Type B pancreatic cell (in vitro differentiated cells): ENCODE measurements at places on chromosomes 6 and 20.

DNA sequence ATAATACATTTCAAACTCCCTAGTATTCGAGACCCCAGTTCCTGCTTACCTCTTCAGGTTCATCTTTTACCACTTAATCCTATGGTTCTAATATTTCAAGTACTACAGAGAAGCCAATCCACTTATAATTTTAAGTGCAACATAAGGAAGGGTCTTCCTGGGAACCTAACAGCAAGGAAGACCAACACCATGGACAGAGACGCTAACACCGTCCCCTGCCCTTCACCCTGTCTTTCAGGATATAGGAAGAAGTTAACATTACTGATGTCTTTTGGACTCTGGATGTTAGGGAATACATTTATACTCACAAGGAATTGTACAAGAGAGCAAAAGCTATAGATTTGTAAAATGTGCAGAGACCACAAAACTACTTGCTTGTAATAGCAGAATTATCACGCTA lies 565.0 kb upstream of the CHD6 start:
- no peak overlapping the region for H3K4me3 ChIP-seq
- H3K27ac ChIP-seq: no peak overlapping the region
- H3K27me3 ChIP-seq: peaks cover 13% of the 10 kb centered on the region
- DNase-seq: no peak

DNA sequence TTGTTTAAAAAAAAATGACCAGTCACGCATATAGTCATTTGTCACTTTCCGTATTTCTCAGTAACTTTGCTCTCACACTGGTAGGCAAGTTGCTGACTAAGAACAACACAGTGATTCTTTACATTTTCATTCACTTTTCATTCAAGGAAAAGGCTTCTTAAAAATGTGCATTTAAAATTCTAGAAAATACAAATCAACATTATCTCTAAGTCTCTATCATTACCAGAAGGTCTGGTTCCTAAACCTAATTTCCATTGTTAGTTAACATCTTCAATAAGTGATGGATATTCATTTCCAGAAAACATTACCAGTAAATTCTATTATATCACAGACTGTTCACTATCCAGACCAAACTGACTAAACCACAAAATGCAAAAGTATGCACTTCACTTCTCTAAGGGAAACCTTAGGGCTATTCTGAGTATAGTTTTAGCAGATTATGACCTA lies 115.3 kb downstream of the AHI1 start:
- no peaks in the 10 kb centered on the region for H3K27me3 ChIP-seq
- no peak for DNase-seq
- H3K4me1 ChIP-seq: no peaks in the 10 kb centered on the region
- H3K36me3 ChIP-seq: no peaks in the 10 kb centered on the region
- no peak overlapping the region for H3K27ac ChIP-seq
- no peak overlapping the region for H3K4me3 ChIP-seq

- H3K4me1 ChIP-seq: peaks cover 47% of the 10 kb centered on the region
- no peaks in the 10 kb centered on the region for H3K27me3 ChIP-seq
- H3K36me3 ChIP-seq: peaks cover 20% of the 10 kb centered on the region
- peak overlapping the region; percentile 98 for H3K27ac ChIP-seq
Observed at GRCh38 chr6:34318499-34319470, 70.0 kb upstream of the SMIM29 start.

- H3K27me3 ChIP-seq: no peaks in the 10 kb centered on the region
- H3K36me3 ChIP-seq: peaks cover 13% of the 10 kb centered on the region
- DNase-seq: peak; percentile 84
- H3K4me3 ChIP-seq: peak overlapping the region; percentile 87
- no peaks in the 10 kb centered on the region for H3K4me1 ChIP-seq
Observed at GRCh38 chr20:46458866-46459750, 52.7 kb upstream of the ELMO2 start.

GRCh38 chr6:142165227-142165626 lies 18.2 kb downstream of the VTA1 start:
- H3K4me1 ChIP-seq: peaks cover 9% of the 10 kb centered on the region
- H3K27me3 ChIP-seq: no peaks in the 10 kb centered on the region
- DNase-seq: no peak
- H3K27ac ChIP-seq: no peak overlapping the region
- H3K36me3 ChIP-seq: no peaks in the 10 kb centered on the region
- H3K4me3 ChIP-seq: no peak overlapping the region

- H3K27me3 ChIP-seq: no peaks in the 10 kb centered on the region
- H3K4me3 ChIP-seq: no peak overlapping the region
- no peaks in the 10 kb centered on the region for H3K4me1 ChIP-seq
- no peaks in the 10 kb centered on the region for H3K36me3 ChIP-seq
Observed at GRCh38 chr6:27479319-27480182, 6.6 kb upstream of the ZNF184 start.

DNA sequence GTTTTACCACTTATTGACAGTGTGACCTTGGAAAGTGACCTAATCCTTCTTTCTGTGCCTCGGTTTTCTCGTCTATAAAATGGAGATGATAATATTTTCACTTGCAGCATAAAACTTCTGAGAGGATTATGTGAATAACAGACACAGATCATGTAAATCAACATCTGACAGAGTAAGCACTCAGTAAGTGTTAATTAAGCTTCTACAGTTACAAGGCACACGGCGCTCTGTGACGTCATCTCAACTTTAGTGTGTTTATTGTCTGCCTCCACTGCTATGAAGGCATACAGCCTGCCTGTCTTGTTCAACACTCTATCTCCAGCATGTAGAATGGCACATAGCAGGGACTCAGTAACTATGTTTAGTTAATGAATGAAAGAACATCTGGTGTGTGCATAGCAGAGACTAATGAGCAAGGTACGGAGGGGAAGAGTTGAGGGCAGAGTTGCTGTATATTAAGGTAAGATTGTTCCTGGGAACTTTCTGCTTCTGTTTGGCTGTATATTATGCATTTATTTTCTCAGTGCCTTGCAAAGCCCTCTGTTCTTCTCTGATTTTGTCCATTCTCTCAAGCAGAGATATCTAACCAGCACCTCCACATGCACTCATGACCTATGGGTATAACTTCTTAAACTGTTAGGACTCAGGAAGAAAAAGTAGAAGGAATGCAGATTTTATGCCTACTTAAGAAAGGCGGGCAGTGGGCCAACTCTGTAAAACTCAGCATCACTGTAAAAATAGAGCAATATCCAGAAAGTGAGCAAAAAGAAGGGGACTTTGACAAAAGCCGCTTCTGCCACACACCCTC lies 66.4 kb upstream of the STMND1 start:
- H3K27me3 ChIP-seq: no peaks in the 10 kb centered on the region
- no peak overlapping the region for H3K27ac ChIP-seq
- H3K36me3 ChIP-seq: no peaks in the 10 kb centered on the region
- H3K4me1 ChIP-seq: peaks cover 20% of the 10 kb centered on the region
- H3K4me3 ChIP-seq: no peak overlapping the region
- no peak for DNase-seq

- no peak for DNase-seq
- no peaks in the 10 kb centered on the region for H3K27me3 ChIP-seq
- peaks cover 26% of the 10 kb centered on the region for H3K36me3 ChIP-seq
- peaks cover 75% of the 10 kb centered on the region for H3K4me1 ChIP-seq
- peak overlapping the region; percentile 44 for H3K4me3 ChIP-seq
Observed at GRCh38 chr20:17961587-17961940, 7.0 kb downstream of the SNX5 start.

DNA sequence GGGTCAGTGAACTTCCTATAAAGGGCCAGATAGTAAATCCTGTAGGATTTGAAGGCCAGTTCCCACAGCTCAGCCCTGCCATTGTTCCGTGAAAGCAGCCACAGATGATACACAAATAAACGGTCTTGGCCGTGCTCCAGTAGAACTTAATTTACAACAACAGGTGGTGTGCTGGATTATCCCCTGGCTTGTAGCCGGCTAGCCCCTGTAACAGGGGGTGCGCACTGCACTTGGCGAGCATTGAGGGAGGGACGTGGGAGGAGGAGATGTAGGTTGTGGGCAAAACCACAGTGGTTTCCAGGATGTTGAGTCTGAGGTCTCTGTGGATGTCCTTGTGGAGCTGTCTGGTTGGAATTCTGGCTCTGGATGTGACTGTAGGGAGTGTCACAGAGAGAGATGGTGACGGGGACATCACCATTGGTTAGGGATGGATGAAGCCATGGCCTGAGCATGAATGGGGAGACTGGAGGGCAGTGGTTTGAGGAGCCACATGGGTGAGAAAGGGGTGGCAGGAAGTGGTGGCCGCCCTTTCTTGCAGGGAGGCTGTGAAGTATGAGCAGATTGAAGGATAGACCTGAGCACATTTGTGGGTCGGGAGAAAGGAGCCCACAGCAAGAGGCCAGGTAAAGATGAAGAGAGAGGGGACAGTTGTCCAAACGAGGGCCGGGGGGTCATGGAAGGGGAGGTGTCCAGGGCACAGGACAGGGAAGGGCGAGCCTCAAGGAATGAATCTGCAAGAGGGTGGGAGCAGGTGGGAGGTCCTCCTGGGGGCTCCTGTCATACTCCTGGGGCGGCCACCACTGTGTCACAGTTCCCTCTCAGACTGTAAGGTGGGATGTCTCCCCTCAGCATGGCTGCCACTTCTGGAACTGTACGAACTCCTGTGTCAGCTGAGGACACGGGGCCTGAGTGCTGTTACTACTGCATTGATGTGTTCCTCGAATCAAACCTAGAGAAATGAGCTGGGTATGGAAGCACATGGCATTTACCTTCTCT lies 53.6 kb downstream of the CDH26 start:
- H3K27ac ChIP-seq: no peak overlapping the region
- DNase-seq: no peak
- H3K27me3 ChIP-seq: peaks cover 8% of the 10 kb centered on the region
- H3K4me3 ChIP-seq: no peak overlapping the region
- H3K4me1 ChIP-seq: peaks cover 4% of the 10 kb centered on the region

- H3K4me3 ChIP-seq: no peak overlapping the region
- peaks cover 54% of the 10 kb centered on the region for H3K27me3 ChIP-seq
- no peak overlapping the region for H3K27ac ChIP-seq
- peaks cover 15% of the 10 kb centered on the region for H3K4me1 ChIP-seq
- no peaks in the 10 kb centered on the region for H3K36me3 ChIP-seq
Observed at GRCh38 chr20:62704341-62704948, 4.2 kb upstream of the NTSR1 start.
